ENCODE measurements at places on chromosomes 6 and 20. TPM values are rescaled to one million over a fixed set of nuclear protein-coding genes. Genes with fewer than 3 reads are reported as not detected.

DNA sequence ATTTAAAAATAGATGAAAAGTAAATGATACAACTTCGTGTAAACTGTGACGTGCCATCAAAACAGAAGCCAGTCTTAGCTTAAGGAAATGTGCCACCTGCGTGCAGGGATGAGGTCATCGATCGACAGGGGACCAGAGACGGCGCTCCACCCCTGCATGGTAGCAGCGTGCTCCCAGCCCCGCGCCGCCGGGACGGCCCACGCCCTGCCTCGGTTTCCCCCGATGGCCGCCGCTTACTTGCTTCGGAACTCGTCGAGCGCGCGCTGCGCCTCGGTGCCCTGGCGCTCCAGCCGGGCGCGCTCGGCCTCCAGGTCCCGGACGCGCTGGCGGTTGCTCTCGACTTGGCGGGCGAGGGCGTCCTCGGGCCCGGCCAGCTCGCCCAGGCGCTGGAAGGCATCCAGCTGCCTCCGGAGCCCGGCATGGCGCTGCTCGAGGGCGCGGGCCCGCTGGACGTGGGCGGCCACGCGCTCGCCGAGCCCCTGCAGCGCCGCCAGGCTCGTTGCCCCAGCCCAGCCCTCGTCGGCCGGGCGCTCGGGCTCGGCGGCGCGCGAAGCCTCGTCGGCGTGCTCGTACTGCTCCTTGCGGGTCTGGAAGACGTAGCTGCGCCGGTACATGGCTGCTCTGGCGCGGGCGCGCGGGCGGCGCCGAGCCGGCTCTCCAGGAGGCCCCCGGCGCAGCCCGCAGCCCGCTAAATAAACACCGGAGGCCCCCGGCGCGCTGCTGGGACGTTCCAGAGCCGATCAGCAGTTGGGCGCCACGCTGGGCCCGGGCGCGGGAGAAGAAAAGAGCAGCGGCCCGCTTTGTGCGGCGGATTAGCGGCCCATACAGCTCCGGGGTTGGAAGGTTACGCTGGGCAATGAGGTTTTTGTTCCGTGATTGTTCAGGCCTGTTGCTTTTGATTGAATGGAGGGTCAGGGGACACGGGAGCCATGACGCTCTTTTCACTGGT lies at the start of gene BFSP1:
Gene BFSP1 (minus strand): TSS at position 664 of the 949 bp plus-strand sequence. CDS start 50 bp downstream, at position 614.
- peak; percentile 69 for DNase-seq

GRCh38 chr20:9019833-9020232 lies 49.1 kb upstream of the PLCB4 start:
- DNase-seq, result no peak

- no peak for DNase-seq
These were observed 112.0 kb downstream of the TRDN start for GRCh38 chr6:123524781-123525180.

DNA sequence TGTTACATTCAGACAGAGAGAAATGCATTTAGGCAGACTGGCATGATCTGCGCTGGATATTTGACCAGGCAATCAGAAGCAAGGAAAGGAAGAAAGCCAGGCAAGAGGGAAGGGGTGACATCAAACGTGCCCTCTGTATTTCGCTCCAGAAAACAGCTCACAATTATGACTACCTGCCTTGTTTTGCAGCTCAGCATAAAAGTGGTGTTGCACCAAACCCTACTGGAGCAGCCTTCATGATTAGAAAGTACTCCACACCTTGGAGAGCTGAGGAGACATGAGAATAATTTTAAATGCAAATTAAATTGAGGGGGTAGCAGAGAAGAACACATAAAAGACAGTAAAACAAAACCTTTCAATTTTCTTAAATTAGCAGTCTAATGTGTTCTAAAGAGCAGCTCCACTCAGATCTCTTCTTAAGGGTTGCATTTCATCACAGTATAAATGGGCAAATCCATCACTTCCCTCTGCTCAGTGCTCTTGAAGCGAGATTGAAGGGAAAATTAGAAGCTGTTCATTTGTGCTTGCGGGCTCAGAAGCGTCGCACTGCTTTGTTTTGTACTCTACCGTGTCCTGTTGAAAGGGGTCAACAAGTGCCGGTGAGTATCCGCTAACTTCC lies at the start of gene PHACTR1:
Gene PHACTR1 (plus strand): TSS at position 470 of the 619 bp plus-strand sequence.
- no peak for DNase-seq

DNA sequence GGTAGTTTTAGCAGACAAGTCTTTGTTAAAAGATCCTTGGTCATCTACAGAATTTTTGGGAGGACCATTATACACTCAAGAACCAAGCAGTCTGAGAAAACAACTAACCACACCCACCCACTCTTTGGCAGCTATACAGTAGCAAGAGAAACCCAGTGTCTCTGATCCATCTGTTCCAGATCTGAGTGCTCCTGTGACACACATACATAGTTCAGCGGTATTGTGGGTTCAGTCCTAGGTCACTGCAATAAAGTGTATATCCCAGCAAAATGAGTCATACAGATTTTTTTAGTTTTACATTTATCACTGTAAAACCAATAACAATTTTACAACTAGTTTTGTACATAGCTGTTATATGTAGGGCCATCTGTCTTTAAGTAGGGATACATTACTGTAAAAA lies 47.4 kb upstream of the PAK5 start:
- DNase-seq, result peak; percentile 80

DNA sequence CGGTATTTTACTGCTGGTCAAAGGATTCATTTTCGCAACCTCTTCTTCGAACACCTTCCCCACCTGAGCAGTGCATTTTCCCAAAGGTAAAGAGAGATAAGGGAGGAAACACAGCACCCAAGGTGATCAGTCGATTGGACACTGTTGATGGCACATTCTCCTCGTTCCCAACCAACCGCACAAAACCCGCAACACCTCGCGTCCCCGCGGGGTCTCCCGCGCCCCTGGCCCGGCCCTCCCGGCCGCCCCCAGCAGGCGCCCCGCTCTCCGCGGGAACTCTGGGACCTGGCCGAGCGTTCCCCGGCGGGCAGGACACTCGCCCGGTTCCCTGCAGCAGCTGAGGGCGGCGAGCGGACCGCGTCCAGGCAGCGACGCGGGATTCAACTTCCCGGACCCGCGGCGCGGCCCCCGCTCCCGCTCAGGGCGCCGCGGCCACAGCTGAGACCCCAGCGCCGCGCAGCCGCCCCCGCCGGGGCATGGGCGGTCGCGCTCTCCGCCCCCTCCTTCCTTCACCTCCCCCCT lies 506 bp downstream of the RGS17 start:
- DNase-seq, result no peak

- DNase-seq, result no peak
These were observed 46.0 kb downstream of the ZFAND3 start for GRCh38 chr6:37865504-37865903.

GRCh38 chr6:166526937-166527336 lies 59.5 kb downstream of the RAMACL start:
- DNase-seq, result no peak

DNA sequence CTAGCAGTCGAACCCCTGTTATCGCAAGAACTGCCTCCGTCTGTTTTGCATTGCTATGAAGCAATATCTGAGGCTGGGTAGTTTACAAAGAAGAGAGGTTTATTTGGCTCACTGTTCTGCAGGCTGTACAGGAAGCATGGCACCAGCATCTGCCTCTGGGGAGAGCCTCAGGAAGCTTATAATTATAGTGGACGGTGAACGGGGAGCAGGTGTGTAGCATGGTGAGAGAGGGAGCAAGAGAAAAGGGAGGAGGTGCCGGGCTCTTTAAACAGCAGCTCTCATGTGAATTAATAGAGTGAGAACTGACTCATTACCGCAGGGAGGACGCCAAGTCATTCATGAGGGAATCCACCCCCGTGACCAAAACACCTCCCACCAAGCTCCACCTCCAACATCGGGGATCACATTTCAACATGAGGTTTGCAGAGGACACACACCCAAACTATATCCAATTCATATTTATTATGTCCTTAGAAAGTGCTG lies 172.6 kb upstream of the KCNG1 start:
- peak; percentile 64 for DNase-seq

GRCh38 chr6:43964659-43965570 lies 162.3 kb downstream of the MRPL14 start:
- no peak for DNase-seq

DNA sequence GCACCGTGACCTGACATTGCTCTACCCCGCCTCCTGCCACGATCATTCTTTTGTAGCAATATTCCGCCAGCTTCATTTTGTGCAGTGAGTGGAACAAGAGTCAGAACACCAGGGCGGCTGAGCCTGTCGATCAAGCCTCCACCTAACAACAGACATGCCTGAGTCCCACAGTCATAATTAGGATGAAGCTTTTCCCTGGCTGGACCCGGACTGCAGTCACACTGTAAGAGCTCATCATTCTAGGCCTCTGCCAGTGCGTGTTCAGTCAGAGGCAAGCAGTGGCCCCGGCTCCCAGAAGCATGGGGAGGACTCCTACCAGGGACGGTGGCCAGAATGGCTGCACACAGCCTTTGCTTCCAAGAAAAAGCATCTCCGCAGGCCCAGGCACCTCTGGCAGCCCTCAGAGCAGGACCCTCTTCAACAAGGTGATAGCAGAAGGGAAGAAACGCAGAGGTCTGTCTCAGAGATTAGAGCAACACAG lies 23.2 kb upstream of the UNC93A start:
- no peak for DNase-seq

GRCh38 chr6:163710532-163711470 lies 296.3 kb downstream of the QKI start:
- no peak for DNase-seq

- no peak for DNase-seq
These were observed 7.4 kb downstream of the CEP85L start for GRCh38 chr6:118644007-118644406.

DNA sequence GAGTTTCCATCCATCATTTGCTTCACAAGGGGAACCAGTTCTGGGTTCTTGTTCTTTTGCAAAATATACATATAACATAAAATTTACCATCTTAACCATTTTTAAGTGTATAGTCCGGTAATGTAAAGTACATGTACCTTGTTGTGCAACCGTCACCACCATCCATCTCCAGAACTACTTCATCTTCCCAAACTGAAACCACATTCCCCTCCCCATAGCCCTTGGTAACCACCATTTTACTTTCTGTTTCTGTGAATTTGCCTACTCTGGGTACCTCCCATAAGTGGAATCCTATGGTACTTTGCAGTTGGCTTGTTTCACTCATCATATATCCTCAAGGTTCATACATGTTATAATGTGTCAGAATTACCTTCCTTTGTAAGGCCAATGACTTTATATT lies 70.3 kb upstream of the DSP start:
- no peak for DNase-seq

DNA sequence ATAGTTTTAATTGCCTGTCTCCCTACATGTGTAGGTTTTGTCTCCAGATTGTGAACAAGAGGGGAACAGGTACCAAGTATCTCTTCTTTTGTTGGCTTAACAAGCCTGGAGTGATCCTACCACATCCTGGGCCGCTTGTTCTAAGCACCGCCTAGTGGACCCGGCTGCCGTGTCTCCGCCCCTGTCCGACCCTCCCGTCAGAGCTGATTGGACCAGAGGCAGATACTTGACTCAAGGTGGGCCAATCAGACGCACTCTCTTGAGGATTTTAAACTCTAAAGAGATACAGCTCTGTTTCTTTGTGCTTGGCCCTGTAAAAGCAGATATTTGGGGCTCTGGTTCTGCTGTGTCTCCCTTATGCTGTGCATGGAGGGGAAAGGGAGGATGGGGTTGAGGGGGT lies 68.2 kb downstream of the PRDM1 start:
- no peak for DNase-seq

GRCh38 chr6:82057846-82058554 lies 189.5 kb downstream of the IBTK start:
- no peak for DNase-seq

GRCh38 chr6:124928851-124929250 lies 33.4 kb upstream of the RNF217 start:
- no peak for DNase-seq

GRCh38 chr6:166004471-166004870 lies 163.2 kb downstream of the TBXT start:
- DNase-seq, result no peak

DNA sequence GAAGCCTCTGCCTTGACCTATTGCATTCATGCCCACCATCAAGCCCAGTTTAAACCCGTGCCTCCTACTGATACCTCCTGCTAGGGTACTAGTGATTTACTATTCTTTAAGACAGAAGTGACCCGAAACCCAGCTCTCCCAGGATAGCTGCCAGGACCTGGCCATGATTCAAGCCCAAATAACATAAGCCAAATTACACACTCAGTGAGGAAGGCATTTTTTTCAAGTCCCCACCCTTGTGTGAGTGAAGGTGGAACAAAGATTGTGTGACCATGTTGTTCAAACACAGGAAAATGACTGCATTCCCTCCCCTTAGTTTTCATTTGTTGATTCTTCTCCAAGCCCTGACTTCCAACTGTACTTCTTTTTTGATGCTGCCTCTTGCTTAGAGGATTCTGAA lies 3.7 kb upstream of the KAT14 start:
- peak; percentile 77 for DNase-seq

DNA sequence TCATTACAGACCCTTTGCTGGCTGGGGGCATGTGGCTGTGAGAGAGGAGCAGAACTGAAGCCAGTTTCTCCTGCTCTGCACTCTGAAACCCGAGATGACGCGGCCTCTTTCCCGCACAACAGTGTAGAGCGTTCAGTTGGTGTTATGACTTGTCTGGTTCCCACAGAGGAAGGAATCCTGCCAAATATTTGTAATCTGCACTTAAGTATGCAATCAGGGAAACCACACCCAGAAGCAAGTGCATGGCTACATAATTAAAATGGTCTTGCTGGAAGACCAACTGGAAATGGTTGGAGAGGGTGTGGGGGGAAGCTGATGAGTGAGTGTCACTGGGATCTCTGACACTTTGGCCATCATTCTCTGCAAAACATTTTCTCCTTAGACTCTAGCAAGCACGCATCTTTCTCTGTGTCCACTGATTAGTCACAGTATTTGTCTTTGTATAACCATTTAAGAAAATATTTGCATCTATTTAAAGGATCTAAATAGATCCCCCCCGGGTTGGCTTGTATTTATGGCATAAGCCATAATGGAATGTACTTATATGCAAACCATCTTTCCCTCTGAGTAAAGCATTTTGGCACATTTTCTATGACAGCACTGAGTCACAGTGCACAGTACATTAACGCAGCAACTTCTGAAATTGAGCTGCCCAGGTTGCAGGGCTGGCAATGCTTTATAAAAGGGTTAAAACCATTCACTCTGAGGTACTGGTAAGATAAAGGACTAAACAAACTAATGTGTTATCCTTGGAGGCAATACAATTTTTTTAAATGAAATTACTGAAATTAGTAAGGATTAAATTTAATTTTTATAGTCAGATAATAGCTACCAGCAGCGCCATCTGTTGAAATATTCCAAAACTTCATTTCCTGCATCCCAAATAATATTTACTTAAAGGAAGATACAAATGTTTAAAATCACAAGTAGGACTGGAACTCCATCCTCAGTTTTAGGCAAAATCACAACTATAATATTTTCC lies 76.7 kb downstream of the FOXC1 start:
- peak; percentile 94 for DNase-seq

Gene SLX4IP
- total RNA-seq, result 6.4 TPM

Gene RIMS4
- 0.04 TPM for total RNA-seq

Gene RAET1G
- 1.5 TPM for total RNA-seq

Gene TBXT
- not detected for total RNA-seq

Gene HLA-DOB
- total RNA-seq, result 0.29 TPM

Gene SIRPB1
- total RNA-seq, result 11.6 TPM

Gene PRSS35
- total RNA-seq, result 3.2 TPM

Gene CCR6
- total RNA-seq, result not detected

Gene LAMP5
- not detected for total RNA-seq

Gene FOXC1
- total RNA-seq, result 12.0 TPM

Gene KCNK17
- not detected for total RNA-seq

Gene PSORS1C2
- total RNA-seq, result not detected
